ENCODE measurements at places on chromosomes 16 and 17. TPM values are rescaled to one million over a fixed set of nuclear protein-coding genes. Genes with fewer than 3 reads are reported as not detected.

The LGALS9 gene
- total RNA-seq = 159 TPM

GRCh38 chr17:58224315-58224714 lies 5.3 kb upstream of the MKS1 start:
- no peak for DNase-seq

GRCh38 chr17:8121407-8121680 lies 2.6 kb downstream of the HES7 start:
- DNase-seq = no peak

The SAT2 gene
- total RNA-seq = 41.2 TPM

DNA sequence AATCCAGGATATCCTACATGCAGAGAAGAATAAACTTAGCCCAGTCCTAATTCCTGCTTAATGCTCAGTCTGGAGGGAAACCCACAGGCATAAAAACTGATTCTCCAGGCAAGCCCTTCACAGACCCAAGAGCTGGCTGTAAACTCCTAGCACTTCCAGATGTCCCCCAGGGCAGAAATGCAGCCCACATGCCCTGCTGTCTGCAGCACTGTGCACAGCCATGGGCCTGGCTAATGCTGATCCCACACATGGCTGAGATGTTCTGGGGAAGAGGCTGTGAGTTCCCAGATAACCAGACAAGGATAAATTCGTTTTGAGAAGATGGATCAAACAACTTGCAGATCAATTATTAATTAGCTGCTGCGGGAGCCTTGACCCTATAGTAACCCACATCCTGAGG lies 148.4 kb downstream of the AATF start:
- DNase-seq = no peak

The ZNF205 gene
- not detected for total RNA-seq

DNA sequence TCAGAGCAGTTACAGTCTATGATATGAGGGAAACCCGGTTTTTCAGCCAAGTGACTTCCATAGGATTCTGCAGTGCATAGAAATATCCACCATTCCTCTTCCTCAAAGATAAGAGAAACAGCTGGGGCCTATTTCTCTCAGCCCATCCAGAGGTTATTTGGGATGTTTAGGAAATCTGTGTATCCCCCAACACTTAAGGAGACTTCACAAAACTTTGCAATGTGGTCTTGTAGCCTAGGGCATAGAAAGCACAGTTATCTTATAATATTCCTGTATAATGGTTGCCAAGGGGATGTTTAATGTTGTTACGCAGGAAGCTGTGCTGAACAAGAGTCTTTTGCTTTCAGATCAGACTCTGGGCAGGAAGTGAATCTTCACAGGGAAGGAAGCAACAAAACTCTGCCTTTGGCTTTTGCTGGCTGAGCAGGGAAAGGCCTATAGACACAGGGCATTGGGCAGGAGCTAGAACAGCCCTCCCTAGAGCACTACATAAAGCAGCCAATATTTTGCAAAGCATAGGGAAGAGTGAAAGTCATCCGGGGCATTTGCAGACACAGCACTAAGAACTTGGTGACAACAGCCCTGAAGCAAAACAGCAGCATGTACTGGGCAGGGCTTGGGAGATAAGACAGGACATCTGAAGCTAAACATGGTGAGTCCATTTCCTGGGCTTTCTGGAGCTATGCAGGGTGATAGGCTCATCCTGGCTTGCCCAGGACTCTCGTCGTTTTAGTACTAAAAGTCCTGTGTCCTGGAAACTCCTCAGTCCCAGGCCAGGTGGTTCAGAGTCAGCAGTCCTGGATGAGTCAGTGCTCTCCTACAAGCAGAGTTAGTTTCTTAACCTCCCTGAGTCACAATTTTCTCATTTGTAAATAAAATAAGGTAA lies 18.7 kb upstream of the BEAN1 start:
- DNase-seq = no peak

The CLDN9 gene
- not detected for total RNA-seq

DNA sequence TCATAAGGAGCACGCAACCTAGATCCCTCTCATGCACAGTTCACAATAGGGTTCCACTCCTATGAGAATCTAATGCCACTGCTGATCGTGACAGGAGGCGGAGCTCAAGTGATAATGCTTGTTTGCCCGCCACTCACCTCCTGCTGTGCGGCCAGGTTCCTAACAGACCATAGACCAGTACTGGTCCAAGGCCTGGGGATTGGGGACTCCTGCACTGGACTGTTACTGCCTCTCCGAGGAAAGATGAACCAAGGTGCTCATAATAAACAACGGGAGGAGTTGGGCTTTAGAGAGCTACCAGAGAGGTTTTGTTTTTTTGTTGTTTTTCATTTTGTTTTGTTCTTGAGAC lies 58.2 kb downstream of the TK2 start:
- DNase-seq = no peak

- DNase-seq = no peak
Observed at GRCh38 chr16:2826591-2827373, 3.3 kb upstream of the ZG16B start.

DNA sequence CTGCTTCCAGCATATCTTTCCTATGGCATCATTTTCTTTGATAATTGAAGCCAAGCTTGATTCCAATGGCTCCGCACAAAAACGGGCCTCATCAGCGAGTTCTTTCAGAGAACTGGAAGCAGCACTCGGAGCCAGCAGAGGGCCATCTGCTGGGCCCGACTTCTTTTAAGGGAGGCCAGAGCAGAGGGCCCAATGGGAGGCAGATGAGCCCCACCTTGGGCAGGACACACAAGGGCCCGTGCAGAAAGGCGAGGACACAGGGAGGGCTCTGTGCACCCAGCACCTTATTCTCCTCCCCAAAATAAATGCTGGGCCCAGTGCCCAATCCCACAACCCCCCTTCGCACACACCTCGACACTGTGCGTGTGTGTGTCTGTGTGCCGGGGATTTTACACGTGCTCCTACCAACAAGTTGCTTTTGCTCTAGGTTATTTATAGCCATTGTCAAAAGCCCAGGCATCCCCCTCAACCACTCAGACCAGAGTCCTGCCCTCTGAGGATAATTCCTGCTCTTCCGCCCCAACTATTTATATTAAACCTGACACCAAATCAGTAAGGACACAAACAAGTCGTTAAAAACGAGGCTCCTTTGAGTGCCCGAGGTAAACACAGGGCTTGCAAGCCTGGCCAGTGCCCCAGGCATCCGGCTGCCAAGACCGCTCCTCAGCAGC lies 6.8 kb downstream of the AXIN2 start:
- no peak for DNase-seq

DNA sequence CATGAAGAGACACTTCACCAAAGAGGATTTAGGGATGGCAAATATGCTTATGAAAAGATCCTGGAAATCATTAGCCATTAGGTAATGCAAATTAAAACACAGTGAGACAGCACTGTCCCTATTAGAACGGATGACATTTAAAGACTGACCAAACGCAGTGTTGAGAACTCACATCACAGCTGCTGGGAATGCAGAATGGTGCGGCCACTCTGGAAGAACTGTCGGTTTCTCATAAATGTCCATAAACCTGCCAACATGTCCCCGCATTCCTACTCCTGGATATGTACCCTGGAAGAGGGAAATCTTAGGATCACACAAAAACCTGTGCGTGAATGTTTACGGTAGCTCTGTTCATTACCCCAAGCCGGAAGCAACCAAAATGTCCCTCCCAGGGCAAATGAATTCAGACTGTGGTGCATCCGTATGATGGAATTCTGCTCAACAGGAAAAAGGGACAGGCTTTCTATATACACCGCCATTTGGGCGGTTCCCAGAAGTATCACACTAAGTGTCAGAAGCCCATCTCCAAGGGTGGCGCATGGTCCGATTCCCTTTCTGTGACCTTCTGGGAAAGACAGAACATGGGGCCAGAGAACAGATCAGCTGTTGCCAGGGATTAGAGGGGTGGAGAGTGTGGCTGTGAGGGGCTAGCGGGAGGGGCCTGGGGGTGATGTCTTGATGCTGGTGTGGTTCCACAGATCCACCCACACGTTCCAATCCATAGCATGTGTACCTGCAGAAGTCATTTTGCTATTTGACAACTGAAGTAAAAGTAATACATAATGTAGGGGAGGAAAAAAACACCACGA lies 197.2 kb upstream of the CHMP6 start:
- no peak for DNase-seq

- DNase-seq = no peak
Observed at GRCh38 chr17:49985310-49985990, 9.6 kb downstream of the DLX3 start.

The TRPV2 gene
- 97.0 TPM for total RNA-seq

GRCh38 chr16:50839920-50840729 lies 98.2 kb downstream of the CYLD start:
- DNase-seq = no peak

The TBC1D3 gene
- total RNA-seq = not detected

GRCh38 chr17:74607221-74607620 lies 15.1 kb upstream of the CD300LD start:
- DNase-seq = no peak

DNA sequence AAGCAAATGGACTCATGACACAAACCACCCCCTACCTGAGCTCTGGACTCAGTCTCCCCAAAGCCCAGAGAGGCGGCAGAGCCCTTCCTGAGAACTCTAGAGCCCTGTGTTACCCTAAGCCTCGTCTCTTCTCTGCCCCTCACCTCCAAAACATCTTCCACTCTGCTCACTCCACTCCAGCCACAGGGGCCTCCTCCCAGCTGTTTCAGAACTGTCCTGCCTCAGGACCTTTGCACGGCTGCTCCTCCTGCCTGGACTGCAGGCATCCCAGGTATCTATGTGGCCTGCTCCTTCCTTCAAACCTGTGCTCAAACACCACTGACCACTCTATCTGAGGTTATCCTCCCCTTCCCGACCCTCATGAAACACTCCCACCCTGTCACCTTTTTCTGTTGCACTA lies 12.9 kb upstream of the LITAF start:
- DNase-seq = no peak

DNA sequence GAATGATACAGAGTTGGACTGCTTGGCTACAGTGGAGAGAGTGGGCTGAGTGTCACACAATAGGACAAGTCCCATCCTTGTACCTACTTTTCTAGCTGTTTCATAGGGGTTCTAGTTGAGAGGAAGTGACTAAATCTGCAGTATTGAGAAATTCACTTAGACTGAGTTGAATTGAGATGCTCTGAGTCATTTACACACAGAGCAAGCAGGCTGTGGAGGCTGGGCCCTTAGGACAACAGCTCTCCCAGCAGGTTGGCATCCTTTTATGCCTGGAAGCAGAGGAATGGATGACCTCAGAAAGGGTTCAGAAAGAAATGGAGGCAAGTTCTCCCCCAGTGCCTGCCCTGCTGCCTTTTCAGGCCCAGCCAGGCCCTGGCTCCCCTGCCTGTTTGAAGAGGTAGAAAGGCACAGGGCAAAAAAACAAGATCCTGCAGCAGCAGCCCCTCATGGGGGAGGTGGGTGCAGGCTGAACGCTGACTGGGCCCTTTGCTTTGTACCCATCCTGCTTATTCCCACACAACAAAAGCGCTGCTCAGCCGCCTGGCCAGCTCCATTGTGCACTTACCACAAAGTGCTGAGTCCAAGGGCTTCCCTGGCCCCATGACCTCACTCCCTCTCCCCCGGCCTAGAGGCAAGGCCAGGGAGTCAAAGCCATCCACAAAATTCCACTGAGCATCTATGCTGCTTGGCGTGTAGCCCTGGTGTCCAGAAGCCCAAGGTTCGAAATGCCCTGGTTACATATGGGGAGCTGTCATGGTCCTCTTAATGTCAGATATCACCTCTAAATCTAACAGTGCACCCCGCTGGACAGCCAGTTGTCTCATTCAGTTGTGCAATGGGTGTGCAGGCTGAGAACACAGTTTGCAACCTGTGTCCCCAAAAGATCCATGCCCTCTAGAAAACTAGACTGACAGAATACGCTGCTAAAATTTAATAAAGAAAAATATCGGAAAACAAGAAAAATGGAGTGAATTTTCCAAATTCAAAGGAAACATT lies 5.4 kb upstream of the CRYBA1 start:
- no peak for DNase-seq

DNA sequence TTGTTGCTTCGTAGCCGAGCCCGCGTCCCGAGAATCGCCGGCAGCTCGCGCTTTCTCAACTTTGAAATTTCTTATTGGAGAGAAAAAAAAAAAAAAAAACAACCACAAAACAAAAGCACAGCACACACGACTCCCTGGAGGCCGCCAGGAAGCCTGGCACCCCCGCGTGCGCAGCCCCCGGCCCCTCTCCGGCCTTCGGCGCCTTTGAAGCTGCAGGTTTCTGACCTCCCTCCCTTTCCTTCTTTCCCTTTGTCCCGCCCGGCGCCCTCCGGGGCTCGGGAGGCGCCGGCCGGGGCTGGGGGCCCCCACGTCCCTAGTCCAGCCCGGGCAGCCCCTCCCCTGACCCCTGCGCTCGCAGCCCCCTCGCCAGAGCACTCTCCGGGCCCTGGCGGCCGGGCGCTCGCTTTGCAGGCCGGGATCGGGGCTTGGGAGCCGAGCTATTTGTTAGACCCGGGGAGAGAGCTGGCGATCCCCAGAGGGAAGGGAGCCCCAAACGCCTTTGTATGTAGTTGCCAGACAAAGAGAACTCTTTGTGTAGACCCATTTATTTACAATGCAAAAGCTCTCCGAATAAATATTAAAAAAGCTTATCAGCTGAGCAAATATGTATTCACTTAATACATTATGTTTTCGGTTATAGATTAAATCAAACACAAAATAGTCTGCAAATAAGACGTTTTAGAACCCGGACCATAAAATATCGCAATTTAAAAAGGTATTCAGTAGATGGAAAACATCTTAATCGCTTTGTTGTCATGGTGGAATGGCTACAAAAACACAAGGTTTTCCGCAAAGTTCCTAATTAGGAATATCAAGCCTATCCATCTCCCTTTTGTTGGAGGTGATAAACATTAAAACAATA lies 2.3 kb downstream of the BAHCC1 start:
- no peak for DNase-seq

The KCNJ18 gene
- not detected for total RNA-seq

The ARL4D gene
- 2.2 TPM for total RNA-seq

DNA sequence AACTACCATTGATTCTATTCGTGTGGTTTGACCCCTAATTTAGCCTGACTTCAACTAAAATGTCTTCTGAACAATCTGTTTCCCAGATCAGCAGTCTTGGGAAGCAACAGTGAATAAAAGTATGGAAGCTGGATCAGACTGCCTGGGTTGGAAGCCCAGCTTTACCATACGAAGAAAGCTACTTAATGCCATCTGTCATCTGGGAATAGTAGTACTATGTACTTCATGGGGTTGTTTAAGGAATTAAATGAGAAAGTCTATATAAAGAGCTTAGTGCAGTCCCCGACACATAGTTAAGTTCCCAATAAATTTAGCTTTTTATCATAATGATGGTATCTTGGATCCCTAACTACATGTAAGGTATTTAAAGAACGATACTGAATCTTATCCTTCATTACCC lies 151.5 kb upstream of the ERCC4 start:
- DNase-seq = no peak

The RRAD gene
- total RNA-seq = 0.60 TPM

GRCh38 chr17:64497565-64498035 lies 746 bp upstream of the POLG2 start:
- no peak for DNase-seq

The CXCL16 gene
- 3.0 TPM for total RNA-seq
